ENCODE measurements at places on chromosomes 13 and 19.
A peak's percentile ranks its signal among the peaks of the same experiment; 100 is the strongest.

DNA sequence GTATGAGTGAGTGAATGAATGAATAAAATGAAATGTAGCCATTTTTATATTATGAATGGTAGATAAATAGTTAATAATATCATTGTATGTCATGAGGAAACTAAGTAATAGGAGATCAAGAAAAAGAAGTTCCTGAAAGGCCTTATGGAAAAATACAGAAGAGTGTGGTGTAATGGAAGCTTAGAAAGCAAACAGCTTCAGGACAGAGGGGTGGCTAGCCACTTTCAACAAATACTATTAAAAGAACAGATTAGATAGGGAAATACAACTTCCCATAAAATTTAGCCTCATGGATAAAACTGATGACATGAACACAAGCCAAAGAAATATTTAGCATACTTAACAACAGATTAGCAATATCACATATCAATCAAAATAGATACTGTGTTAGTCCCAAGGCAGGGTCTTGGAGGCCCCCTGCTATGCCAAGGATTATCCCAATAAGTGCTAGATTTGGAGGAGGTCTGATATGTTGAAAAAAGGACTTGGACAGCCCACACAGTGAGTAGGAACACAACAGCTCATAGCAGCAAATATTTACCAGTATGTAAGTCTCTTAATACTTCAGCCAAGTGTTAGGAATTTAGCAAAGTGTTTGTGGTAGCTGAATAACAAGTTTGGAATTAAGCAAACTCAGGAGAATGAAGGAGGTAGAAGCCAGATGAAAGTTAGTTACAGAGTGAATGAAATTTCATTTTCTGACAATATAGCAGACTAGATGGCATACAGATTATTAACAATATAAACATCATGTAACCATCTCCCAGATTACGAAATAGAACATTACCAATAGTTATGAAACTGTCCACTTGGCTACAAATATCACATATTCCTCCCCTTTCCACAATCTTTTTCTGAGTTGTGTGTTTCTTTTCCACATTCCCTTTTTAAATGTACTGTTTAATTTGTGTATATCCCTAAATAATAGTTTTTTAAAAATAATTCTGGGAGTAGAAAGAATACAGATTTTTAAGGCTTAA is 1632.0 kb downstream of the PCDH9 start:
- no peak for DNase-seq

- DNase-seq: no peak
Measured at GRCh38 chr13:99367663-99368448, 60.7 kb upstream of the GPR183 start.

DNA sequence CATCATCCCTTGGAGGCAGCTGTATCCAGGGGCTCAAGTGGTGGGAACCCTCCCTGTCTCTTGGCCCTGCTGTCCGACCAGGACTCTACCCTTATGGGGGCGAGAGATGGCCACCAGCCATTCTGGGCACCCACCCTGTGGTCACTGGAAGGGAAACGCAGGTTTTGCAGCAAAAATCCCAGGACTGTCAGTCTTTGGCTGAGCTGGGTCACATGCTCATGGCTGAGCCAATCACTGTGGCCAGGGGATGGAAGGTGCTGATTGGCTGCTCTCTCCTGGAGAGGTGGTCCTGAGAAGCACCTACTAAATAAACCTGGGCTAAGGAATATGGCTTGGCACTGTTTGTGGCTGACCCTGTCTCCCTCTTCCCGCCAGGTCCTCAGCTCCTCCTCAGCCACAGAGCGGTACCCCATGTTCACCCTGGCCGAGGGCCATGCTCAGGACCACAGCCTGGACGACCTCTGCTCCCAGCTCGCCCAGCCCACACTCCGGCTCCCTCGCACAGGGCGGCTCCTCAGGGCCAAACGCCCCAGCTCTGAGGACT is 8.9 kb downstream of the ATG4D start:
- DNase-seq: peak; percentile 62

GRCh38 chr19:52197964-52198363 is 8.1 kb downstream of the PPP2R1A start:
- DNase-seq: no peak

GRCh38 chr13:46617229-46617721 is 64.3 kb downstream of the LRCH1 start:
- DNase-seq: no peak

GRCh38 chr13:83056269-83056668 is 826.0 kb downstream of the SLITRK1 start:
- DNase-seq: no peak

Measured in stimulated activated CD4-positive, alpha-beta T cell treated with anti-CD3 and anti-CD28 coated beads, Interleukin-15, amount 100 ng/mL, for 24 hours (primary cell).